Stimulated activated CD8-positive, alpha-beta memory T cell treated with anti-CD3 and anti-CD28 coated beads, Interleukin-7, amount 100 ng/mL, for 1 hour (primary cell): ENCODE measurements at places on chromosomes 1 and 21.

DNA sequence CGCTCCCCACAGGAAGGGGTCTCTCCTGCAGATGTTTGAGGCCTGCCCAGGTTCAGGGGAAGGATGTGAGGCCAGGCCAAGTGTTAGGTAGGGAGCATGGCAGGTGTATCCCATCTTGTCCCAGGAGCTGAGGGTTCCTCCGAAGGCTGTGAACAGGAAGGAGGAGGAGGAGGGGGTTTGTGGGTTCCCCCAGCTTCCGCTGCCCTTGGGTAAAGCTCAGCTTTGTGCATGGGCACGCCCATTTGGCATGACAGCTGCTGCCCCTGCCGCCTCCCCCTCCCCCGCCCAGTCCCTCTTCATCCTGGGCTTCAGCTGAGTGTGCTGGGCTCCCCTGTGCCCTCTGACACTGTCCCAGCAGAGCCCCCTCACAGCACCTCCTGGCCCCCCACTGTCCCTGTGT, 25.5 kb downstream of the TNFRSF8 start:
- DNase-seq, result no peak

DNA sequence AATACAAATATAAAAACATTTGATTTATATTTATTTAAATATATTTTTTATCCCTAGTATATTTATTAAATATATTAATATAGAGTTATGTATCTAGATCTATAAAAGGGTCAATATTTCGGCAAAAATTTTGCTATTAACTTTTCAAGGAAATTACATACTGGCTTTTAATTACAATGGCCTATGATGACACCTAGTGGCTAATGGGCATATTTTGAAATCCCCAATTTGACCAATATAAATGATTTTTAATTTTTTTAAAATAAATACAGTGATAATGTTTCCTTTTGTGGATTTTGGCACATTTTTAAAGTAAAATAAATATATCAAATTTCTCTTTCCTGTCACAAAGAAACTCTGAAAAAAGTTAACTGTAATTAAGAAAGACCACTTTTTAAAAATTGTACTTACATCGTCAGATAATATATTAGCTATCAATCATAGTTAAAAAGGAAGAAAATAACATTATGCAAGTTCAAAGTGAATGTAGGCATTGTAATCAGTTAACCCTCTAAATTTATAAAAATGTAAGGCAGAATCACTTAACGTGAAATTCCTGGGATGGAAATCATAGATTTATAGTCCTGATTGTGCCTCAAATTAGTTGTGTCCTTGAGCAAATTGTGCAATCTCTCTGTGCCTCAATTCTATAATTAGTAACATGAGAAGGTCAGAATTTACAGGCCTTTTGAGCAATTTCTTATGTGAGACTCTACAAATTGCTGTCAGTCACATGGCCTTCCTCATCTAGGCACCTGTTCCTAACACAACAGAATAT, 25.6 kb upstream of the RGS13 start:
- no peak for DNase-seq

GRCh38 chr1:64240206-64240605, 36.8 kb downstream of the UBE2U start:
- DNase-seq, result no peak

DNA sequence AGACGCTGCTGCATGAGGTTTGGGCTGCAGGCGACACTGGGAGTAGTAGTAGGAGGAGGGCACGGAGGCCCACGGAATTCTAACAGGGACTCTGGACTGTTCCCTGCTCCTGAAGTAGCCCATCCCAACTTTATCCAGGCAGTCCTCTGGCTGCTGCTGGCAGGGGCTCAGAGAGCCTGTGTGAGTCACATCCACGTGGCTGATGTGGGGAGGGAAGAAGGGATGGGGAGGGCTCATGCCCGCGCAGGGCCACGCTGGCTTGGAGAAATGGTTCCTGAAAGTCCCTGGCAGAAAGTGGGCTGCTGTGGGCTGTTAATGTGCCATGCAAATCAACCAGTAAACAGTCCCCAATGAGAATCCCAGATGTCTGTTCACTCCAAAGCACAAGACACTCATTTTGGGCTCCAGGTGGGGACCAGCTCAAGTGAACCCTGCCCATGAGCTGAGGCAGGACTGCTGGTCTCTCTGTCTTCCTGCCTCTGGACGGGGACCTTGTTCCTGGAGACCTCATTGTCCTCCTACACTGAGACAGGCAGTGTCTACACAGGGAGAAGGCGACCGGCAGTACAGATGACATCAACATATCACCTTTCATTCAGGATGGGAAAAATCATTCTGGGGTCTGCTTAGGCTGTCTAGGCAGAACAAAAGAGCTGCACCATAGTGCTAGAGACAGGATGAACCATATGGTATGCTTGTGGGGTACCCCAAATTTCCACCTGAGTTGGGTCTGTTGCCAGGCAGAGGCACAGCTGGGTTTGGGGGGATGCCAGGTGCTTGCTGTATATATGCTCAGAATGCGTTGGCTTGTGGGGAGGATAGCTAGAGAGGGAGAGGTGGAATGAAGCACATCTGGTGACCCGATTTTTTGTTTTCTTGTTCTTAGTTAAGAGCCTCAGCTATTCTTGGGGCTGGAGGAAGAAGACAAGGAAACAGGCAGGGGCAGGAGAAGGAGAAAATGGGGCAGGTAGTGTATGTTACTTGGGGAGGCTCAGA, 57.9 kb upstream of the FMOD start:
- no peak for DNase-seq

GRCh38 chr1:209387969-209388329, 195.6 kb upstream of the CAMK1G start:
- no peak for DNase-seq

GRCh38 chr21:39001341-39001740, 181.9 kb downstream of the PSMG1 start:
- no peak for DNase-seq
